ENCODE measurements at places on chromosomes 6 and 20.

- no peak for DNase-seq
Measured at GRCh38 chr6:159759645-159760044, 2.2 kb upstream of the ACAT2 start.

GRCh38 chr6:39361657-39362486, 39.4 kb upstream of the KCNK16 start:
- DNase-seq: peak; percentile 79

DNA sequence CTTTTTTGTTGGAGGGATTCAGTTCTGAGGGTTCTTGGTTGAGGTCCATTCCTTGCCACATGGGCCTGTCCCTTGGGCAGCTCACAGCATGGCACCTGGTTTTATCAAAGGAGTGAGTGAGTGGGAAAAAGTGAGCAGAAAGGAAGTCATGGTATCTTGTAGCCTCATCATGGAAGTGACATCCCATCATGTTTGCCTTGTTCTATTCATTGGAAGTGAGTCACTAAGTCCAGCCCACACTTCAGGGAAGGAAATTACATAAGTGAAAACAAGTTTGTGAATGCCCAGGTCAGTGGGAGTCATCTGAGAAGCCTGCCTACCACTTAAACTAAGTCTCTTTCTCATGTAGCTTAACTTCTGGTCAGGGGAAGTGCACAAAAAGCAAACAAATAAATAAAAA, 32.8 kb upstream of the ZNFX1 start:
- DNase-seq: no peak

- DNase-seq: peak; percentile 52
Measured at GRCh38 chr20:32819992-32820697, 391 bp downstream of the MAPRE1 start.

- DNase-seq: no peak
Measured at GRCh38 chr6:50978380-50979170, 159.9 kb downstream of the TFAP2B start.

- DNase-seq: no peak
Measured at GRCh38 chr6:143050509-143050908, 10.2 kb upstream of the AIG1 start.

DNA sequence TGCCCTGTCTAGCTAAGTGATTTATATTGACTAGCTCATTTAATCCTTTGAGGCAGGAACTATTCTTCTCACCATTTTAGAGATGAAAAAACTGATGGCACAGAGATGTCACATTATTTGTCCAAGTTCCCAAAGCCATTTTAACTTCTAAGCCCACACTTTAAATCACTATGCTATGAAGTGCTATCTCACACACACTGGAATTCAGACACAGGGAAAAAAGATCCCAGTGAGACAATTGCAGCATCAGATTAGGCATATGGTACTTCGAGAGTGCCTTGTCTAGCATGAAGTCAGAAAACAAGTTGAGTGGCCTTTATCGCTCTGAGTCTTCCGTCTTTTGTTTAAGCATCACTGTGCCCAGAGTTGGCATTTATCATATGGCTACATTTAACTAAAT, 54.1 kb upstream of the PDE7B start:
- no peak for DNase-seq

- no peak for DNase-seq
Measured at GRCh38 chr20:24181151-24181550, 192.6 kb upstream of the GGTLC1 start.
